Smooth muscle cell of the umbilical artery (primary cell): ENCODE measurements at places on chromosomes 7 and 10. TPM values are rescaled to one million over a fixed set of nuclear protein-coding genes. Genes with fewer than 3 reads are reported as not detected.

The CDCA7L gene
- 46.9 and 102 TPM in 2 replicates for total RNA-seq

The RASSF4 gene
- 5.9 and 7.5 TPM in 2 replicates for total RNA-seq

The FBH1 gene
- 107 and 116 TPM in 2 replicates for total RNA-seq

The KIAA1217 gene
- 3.0 and 7.1 TPM in 2 replicates for total RNA-seq

The TSPAN12 gene
- 0.30 and 0.78 TPM in 2 replicates for total RNA-seq

The TRA2A gene
- total RNA-seq, result 28.1 and 29.1 TPM in 2 replicates

The MUC3A gene
- total RNA-seq, result not detected in 2 replicates

The WIPF3 gene
- total RNA-seq, result not detected in 2 replicates

The SPDYE2 gene
- not detected in 2 replicates for total RNA-seq

The PKD2L1 gene
- not detected in 2 replicates for total RNA-seq

The HABP2 gene
- total RNA-seq, result not detected in 2 replicates

The NEUROG3 gene
- total RNA-seq, result not detected in 2 replicates

The TMEM139 gene
- total RNA-seq, result not detected in 2 replicates

The RELN gene
- under 0.01 and 0.89 TPM in 2 replicates for total RNA-seq

The IRF5 gene
- 0.14 TPM in 1 of 2 replicates, not detected in the other for total RNA-seq

The GDF10 gene
- not detected in 2 replicates for total RNA-seq

The PARP12 gene
- 8.9 and 17.3 TPM in 2 replicates for total RNA-seq

The GPR15LG gene
- not detected in 2 replicates for total RNA-seq

The SLC39A12 gene
- not detected in 2 replicates for total RNA-seq
